ENCODE measurements at places on chromosomes 5 and 9. TPM values are rescaled to one million over a fixed set of nuclear protein-coding genes. Genes with fewer than 3 reads are reported as not detected.

The PCDHGA11 gene
- total RNA-seq: 0.10 TPM

The ECSCR gene
- total RNA-seq: 0.74 TPM

The RFESD gene
- 9.7 TPM for total RNA-seq

The ARID3C gene
- total RNA-seq: 0.29 TPM

The NPR3 gene
- total RNA-seq: 0.10 TPM

The C5orf24 gene
- 21.2 TPM for total RNA-seq

The PAEP gene
- total RNA-seq: not detected

The SPINK6 gene
- total RNA-seq: not detected

The FOXD4L4 gene
- not detected for total RNA-seq

The SLC6A19 gene
- total RNA-seq: not detected

The KCNMB1 gene
- total RNA-seq: not detected

The LCP2 gene
- total RNA-seq: 115 TPM

The LMAN2 gene
- 83.9 TPM for total RNA-seq

- DNase-seq: no peak
Measured at GRCh38 chr9:133113949-133114885, 6.8 kb downstream of the RALGDS start.

DNA sequence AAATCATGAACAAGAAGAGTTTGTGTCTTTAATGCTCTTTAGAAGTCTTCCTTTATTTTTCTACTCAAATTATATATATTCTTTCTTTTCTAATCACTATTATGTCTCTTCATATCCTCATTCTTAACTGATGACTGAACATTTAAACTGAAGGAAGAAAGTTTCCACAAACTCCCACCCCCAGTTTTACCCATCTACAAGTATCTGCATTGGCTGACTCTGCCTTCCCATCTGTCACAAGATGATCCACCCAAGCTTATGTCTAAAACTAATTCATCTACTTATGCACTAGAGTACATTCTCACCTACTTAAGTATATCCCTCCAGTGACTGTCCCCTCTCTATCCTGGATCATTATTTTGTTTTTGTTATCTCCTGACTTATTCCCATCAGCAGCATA lies 344.5 kb downstream of the PRR16 start:
- DNase-seq: no peak

GRCh38 chr5:160421625-160422258 lies at the start of gene PTTG1:
Gene PTTG1, plus strand, starts transcription at chr5:160421855. Its CDS starts 458 bp downstream, at chr5:160422313.
- DNase-seq: peak; percentile 94

GRCh38 chr5:164119806-164120447 lies 614.5 kb downstream of the MAT2B start:
- DNase-seq: peak; percentile 5

GRCh38 chr9:2872250-2872930 lies 28.5 kb upstream of the PUM3 start:
- peak; percentile 16 for DNase-seq

- DNase-seq: no peak
Measured at GRCh38 chr5:19886123-19886917, 101.7 kb downstream of the CDH18 start.

DNA sequence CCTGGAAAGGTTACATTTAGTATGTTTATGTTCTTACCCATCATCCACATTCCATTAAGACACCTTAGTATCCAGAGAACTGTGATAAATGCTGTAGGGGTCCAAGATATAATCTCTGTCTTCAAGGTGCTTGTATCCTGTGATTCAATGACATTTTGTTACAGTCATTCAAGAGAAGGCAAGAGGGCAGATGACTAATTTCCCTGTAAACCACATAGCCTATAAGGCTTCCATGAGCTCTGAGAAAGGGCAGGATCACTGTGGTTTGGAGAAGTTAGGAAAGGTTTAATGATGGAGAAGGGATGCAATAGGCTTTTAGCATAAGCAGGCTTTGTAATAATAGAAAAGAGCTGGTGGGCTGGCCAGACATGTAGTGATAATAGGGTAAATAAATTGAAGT lies 40.0 kb downstream of the PAPPA start:
- DNase-seq: no peak

DNA sequence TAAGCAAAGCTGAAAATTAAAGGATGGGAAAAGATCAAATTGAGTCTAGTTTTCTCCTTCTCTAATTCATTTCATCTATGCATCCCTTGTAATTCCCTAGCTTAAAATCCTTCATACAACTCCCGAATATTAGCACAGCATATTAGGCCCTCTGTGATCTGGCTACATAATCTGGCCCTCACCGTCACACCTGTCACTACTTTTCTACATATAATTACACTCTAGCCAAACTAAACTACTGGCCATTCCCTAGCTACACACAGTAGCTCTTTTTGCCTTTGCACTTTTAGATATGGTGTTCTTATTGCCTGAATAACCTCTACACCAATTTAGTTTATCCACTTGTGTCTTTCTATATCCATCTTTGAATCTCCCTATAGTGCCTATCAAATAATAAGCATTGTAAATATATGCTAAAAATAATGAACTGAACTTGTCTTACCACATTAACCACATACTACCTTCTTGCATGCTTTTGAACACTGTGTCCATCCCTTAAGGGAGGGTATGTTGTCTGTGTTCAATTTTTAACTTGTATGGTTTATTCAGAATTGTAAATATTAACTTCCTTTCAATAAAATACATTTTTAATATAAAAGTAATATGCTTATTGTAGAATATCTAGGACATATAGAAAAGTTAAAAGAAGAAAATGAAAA lies 15.9 kb downstream of the RANBP6 start:
- no peak for DNase-seq

DNA sequence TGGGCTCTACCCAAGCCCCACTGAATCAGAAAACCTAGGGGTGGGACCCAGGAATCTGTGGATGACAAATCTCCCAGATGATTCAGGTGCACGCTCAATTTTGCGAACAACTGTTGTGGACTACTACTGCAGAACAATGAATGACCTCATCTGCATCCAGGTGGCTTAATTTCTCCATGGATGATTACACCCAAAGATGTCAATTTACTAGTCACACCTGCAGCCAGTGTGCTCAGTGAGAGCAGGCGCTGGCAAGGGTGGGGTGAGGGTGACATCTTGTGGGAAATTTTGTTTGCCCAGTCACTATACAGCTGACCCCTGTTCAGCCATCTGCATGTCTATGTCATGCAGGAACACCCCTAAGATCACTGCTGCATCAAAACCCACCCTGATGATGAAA lies 118.2 kb downstream of the ENTREP1 start:
- DNase-seq: no peak

DNA sequence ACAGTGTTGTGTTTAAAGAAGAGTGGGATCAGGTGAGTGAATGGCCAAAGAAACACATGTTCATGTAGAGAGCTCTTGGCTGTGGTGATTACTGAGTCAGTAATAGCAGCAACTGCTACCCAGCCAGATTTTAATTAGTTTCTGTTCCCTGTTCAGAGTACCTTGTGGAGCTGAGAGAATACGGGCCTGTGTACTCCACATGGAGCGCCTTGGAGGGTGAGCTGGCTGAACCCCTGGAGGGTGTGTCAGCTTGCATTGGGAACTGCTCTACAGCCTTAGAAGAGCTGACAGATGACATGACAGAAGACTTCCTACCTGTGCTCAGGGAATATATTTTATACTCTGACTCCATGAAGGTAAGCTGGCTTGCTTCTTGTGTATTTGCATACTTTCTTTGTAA lies 52.3 kb downstream of the SLC46A2 start:
- no peak for DNase-seq

DNA sequence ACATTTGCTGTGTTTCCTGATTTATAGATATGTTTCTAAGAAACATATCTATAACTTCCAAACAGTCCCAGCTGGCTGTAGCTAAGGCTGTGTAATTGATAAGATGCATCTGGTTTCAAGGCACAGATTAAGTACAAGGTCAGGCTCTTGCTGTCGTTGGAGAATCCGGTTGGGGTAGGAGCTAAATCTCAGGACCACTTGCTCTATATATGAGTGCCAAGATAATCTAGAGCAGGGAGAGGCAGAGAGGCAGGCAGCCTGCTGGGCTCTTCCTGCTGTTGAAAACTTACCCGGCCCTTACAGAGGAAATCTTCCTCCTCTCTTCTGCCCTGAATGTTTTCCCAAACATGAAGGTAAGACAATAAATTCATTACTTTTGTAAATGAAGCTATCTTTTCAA lies at the start of gene C7:
Gene C7 (plus strand): TSS at position 234 of the 400 bp plus-strand sequence. CDS start 114 bp downstream, at position 348.
- DNase-seq: no peak

DNA sequence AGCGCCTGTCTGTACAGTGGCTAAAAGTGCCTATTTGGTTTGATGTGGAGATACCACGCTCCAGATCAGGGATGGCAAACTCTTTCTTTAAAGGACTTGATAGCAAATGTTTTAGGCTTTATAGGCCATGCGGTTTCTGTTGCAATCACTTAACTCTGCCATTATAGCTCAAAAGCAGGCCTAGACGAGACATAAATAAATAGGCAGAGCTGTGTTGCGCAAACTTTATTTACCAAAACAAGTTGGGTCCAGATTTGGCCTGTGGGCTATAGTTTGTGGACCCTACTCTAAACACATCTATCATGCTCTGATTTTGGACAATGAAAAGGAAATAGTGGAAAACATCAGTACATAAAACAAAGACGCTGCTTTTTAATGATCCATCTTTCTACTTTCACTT lies 79.2 kb downstream of the PTCH1 start:
- no peak for DNase-seq

GRCh38 chr9:90201766-90202165 lies 440.9 kb downstream of the DIRAS2 start:
- DNase-seq: no peak

DNA sequence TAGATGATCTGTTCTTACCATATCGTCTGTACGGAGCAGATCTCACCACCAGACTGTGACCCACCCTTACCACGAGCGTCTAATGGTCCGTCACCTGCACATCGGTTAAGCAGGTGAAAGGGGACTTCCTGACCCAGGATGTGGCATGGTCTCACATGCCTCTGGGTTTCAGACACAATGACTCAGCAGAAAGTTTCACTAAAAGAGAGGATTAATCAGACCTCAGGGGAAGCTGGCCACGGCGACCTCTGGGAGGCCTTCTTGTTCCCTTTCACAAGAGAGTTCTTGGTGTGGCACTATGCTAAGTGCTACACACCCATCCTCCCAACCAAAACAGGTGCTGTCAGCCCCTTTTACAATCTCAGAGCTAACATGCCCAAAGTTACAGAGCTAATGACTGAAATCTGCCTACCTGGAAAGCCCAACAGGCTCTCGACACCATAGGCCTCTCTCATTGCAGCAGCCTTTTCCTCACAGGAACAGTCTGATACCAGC lies 41.6 kb downstream of the ADAMTS12 start:
- peak; percentile 70 for DNase-seq

DNA sequence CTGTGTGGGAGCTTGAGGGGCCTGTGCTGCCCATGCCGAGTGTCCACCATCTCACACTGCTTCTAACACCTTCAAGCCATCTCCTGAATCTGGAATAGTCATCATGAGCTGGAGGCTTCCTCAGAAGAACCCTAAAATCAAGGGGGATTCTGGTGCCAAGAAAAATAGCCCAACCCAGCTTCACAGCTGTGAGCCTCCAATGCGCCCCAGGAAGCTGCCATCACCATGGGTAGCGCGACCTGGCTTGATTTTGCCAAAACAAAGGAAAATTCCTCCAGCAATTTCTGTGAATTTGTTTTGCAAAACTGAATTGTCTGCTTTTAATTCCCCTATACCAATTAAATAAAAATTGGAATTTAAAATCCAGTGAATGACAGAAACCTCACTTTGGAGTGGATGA lies 6.2 kb upstream of the TIFAB start:
- no peak for DNase-seq

DNA sequence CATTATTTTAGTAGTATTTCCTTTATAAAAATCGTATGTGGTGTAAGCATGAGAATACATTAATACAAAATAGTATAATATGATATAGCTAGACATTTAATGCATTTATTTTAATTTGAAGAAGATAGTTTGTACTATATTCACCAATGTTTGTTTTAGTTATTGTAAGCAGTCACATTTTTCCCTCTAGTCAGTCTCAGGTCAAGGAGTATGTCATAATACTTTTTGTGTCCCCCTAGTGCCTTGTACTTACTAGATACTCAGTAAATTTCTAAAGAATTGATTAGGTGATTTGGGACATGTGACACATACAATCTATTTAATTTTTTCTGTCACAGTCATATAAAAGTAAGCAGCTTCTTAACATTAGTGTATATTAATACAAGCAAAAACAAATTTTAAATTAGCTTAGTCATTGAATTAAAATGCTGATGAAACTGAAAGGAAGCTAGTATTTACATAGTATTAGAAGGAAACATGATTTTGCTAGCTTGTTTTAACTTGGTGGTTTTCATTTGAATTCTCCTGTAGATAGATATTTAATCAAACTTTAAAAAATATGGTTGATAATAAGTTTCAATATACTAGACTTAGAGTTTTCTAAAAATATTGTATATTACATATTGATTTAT lies 242.2 kb downstream of the FER start:
- DNase-seq: no peak

GRCh38 chr5:3351581-3352442 lies 243.8 kb upstream of the IRX1 start:
- no peak for DNase-seq

DNA sequence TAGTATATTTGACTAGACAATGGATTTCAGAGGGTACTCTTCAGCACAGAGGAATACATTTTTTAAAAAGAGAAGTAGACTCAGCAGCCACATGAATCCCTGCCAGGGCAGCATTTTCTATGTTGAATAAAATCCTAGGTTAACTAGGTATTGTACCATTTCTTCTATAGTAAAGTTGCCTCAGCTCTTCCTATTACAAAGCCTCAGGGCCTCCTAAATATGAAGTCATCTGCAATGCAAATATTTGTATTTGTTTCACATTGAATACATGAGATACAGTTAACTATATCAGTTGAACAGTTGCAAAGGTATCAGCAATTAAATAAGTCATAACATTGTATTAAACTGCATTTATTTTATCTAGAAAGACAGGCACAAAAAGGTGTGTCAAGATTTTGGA lies 59.5 kb downstream of the NUDT12 start:
- no peak for DNase-seq

DNA sequence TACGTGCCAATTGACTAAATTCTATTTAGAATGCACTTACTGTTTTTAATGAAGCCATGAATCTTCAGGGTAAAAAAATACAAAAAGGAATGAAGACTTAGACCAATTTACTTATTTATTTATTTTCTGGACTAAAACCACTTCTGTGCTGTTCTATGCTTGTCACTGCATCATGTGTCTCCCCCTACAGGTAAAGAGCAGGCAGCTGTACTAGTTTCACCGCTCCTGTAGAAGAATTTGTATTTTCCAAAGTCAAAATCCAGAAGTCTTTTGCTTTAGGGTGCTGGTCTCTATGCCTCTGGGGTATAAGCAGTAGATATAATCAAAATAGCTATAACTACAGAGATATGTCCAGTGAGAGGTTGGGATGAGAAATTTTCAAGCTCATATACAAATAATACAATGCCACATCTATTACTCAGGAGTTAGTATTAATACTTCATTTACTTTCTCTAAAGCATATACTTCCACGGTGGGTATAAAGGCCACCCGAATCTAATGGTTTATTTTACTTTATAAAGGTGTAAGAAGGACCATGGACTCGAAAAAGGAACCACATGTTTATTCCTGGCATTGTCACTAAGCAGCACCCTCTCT lies 591.5 kb downstream of the RAB3C start:
- DNase-seq: peak; percentile 48

- peak; percentile 38 for DNase-seq
Measured at GRCh38 chr9:6068983-6069382, 53.6 kb upstream of the RANBP6 start.

GRCh38 chr5:435961-436640 lies 6.9 kb upstream of the EXOC3 start:
- no peak for DNase-seq

All from activated naive CD4-positive, alpha-beta T cell treated with anti-CD3 and anti-CD28 coated beads for 36 hours (primary cell).